ENCODE measurements at places on chromosomes 3 and 15.
A peak's percentile ranks its signal among the peaks of the same experiment; 100 is the strongest.

GRCh38 chr3:28835751-28836150 lies 445.1 kb upstream of the RBMS3 start:
- DNase-seq: no peak

DNA sequence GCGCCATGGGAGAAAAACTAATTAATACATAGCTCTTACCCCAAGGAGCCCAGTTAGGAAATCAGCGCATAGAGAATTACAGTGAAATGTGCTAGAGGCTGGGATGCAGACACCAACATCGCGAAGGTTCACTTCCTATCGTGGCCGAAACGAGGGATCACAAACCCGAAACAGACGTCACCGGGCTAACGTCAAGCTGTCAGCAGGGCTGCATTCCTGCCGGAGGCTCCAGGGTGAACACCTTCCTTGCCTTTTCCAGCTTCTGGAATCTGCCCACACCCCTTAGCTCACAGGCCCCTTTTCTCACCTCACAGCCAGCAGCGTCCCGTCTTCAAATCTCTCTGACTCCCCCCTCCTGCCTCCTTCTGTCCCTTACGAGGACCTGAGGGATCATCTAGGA lies 13.0 kb downstream of the GP5 start:
- no peak for DNase-seq

DNA sequence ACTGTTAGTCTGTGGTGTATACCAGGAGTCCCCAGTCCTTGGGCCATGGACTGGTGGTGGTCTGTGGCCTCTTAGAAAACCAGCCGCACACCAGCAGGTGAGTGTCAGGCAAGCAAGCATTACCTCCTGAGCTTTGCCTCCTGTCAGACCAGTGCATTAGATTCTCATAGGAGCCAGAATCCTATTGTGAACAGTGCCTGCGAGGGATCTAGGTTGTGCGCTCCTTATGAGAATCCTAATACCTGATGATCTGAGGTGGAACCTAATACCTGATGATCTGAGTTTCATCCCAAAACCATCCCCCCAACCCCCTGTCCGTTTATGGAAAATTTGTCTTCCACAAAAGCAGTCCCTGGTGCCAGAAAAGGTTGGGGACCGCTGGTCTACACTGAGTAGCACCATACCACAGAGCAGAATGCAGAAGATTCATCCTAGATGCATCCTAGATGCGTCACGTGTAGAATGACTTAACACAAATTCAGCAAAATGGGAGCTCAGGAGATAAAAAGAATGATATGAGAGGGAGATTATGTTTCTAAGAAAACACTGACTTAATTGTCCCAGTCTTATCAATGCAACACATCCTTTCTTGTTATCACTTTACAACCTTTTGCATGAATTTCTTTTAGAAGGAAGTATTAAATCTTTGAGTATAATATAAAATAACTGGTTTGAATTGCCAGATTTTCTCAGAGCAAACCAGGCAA lies 28.5 kb downstream of the SELENOT start:
- DNase-seq: no peak

DNA sequence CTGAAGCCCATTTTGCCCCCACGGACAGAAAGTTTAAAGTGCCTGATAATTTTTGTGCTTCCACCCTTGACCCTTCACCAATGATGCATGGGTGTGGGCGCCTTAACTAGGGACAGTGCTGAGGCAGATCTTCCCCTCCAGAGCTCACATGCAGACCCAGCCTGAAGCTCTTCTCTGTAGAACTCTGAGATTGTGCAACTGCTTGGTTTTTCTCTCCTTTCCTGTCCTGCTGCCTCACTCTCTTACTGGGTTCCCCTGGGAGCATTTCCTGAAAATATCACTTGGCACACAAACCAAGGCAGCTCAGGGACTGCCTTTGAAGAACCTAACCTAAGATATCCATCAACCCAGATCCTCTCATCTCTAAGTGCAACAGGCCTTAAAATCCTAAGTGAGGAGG lies 220.3 kb upstream of the STT3B start:
- no peak for DNase-seq

GRCh38 chr15:63052961-63053698 lies 10.6 kb downstream of the TPM1 start:
- no peak for DNase-seq

- DNase-seq: no peak
Measured at GRCh38 chr3:196699749-196700148, 12.3 kb downstream of the CEP19 start.

DNA sequence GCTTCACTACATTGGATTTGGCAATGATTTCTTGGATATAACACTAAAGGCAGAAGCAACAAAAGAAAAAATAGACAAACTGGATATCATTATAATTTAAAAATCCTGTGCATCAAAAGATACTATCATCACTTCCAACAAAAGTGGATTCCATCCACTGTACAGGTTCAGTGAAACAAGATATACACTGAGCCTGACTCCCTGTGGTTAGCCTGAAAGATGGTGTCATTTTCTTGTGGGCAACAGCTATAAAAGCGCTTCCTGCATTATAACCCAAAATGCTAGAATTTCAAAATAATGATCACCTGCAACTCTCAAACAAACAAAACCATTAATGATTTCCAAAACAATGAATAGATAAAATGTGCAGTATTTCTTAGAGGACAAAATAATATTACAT lies 39.6 kb upstream of the TBC1D23 start:
- DNase-seq: no peak

DNA sequence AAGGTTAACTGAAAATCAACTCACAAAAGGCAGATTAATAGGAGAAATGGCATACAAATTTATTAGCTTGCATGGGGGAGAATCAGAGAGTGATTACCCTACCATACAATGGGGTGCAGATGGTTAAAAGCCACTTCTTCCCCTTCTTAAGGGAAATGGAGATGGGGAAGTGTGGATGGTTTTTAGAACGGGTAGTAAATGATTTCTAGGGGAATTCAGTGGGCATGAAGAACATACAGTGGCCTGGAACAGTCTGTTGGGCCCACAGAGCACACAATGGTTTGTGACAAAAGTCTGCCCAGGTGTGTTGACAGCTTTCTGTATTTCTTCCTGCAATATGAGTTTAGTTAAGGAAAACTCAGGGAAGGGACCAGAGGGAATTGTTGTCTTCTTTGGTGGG lies 61.0 kb downstream of the C3orf80 start:
- no peak for DNase-seq

DNA sequence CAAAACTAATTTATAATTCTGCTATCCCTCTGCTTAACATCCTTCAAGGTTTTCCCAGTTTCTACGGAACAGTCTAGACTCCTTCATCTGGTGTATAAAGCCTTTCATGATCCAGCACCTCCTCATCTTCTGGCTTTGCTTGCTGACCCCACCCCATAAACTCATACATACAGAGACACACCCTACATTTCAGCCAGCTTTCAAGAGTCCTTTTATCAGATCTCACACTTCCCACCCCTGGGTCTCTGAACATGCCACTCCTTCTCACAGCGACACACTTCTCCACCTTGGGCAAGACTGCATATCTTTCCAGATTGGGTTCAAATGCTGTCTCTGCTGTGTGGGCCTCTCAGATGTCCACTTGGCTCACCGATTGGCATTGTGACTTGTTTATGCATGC lies 166.8 kb upstream of the LPP start:
- DNase-seq: no peak

- DNase-seq: no peak
Measured at GRCh38 chr15:96066852-96067495, 263.5 kb upstream of the NR2F2 start.

- peak; percentile 0 for DNase-seq
Measured at GRCh38 chr3:63872135-63872924, 8.7 kb downstream of the ATXN7 start.

GRCh38 chr3:147420353-147421183 lies 11.4 kb downstream of the ZIC1 start:
- no peak for DNase-seq

GRCh38 chr3:46873521-46873920 lies 4.0 kb upstream of the PTH1R start:
- DNase-seq: no peak

DNA sequence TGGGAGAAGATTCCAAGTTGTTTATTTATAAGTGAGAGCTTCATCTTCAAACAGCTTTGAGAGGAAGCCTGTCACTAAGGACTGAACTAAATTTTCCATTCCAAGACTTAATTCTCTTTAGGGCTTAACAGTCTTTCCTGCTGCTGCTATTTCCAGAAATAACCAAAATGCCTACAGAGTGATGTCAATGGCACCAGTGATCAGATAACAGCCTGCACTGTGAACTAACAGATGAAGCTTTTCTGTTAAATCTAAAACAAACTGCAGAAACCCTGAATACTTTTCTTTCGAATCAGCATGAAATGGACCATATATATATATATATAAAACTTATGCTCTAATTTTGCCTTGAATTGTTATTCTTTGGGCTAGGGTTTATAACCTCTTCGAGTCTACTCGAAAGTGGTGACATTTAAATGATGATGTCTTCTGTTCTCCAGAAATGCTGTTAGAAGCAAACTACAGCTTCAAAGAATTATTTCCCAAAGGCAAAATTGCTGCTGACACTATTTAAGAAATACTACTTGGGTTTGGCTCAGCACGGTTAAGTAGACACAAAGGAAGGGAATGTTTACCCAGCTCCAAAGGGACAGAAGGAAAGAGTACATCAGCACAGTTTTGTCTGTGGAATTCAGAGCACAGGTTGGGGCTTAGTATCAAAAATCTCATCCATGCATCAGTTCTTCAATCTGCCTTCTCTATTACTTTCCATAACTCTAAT lies 238.5 kb upstream of the LRRN1 start:
- no peak for DNase-seq

- no peak for DNase-seq
Measured at GRCh38 chr15:85154061-85154460, 172.4 kb downstream of the PDE8A start.

DNA sequence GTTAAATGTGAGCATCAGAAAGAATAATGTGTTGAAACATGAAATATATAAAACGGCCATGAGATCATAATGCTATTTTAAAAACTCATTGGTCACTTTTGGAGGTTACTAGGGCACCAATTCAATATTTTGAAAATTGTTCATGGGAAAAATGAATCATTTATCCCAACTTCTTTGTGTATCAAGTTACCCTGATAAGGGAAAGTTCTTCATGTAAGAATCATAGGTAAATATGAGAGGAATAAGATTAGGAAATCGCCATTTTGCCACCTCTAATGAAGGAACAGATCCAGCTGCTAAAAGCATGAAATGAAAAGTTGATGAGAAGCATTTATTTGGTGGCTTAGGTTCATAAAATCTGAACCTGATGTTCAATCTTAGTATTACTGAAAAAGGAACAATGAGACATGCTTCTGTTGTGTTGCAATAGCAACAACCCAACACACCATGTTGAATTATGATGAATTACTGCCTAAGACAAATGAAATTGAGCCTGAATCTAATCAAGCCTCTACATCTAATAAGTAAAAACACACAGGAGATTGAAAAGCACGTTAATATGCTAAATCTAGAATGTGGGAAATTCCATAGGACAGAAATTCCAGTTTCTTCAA lies 32.5 kb downstream of the ABHD5 start:
- DNase-seq: no peak

DNA sequence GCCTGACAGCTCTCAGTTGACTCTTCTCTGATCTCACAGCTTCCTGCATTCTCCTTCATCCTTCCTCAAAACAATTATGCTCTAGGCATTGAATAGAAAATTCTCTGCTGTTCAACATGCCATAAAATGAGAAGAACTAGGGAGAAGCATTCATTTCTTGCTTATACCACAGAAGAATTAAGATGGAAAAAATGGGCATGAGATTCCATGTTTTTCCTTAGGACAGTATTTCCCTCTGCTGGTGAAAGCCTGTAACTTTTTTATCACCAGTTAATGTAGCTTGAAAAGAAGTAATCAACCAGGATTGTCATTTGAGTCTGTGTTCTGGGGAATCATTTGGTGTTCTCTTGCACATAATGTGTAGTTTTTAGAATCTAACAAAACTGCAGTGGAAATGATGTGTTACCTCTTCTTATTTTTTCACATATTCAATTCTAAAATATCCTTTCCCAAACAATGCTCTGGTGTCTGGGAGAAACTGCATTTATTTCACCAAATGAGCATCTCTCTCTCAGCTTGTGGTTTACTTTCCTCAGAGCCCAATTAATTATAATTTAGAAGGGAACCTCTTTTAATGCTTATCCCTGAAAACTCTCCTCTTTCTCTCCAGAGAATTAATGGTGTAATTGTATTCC lies 92.8 kb upstream of the DCBLD2 start:
- peak; percentile 66 for DNase-seq

GRCh38 chr3:40915346-40915865 lies 283.9 kb upstream of the CTNNB1 start:
- no peak for DNase-seq

GRCh38 chr15:71730277-71731144 lies 79.8 kb upstream of the NR2E3 start:
- peak; percentile 72 for DNase-seq

DNA sequence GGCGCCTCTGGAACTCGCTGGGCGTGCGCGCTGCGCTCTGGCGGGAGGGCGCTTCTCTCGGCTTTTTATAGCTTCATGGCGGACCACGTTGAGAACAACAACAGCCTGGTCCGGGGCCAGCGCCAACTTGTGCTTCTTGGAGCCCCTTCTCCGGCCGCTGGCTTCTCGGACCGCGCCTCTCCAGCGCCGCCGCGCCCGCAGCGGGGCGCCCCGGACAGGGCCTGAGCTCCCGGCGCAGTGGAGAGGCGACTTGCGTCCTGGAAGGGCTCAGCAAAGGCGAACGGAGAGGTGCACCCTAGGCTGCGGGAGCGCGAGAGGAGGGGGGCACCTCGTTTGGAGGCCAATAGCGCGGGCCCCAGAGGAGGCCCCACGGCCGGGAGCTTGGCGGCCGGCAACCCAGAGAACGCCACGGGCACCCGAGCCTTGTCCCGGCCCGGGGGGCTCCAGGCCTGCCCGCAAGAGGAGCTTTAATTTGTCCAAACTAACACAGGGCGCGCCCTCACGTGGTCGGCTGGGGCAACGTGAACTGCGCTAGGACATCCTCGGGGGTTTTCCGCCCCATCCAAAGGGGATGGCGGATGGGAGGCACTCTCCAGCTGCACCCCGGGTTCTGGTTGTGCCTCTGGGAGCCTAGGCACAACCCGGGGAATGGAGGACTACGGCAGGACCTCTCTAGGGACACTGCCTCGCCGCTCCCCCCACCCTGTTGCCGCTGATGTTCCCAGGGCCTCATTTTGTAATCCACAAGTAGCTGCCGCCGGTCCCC lies 37.8 kb downstream of the HMCES start:
- peak; percentile 84 for DNase-seq

Measured in DMS53 (cell line).